ENCODE measurements at places on chromosomes 1 and 21. TPM values are rescaled to one million over a fixed set of nuclear protein-coding genes. Genes with fewer than 3 reads are reported as not detected.

- no peak for DNase-seq
Measured at GRCh38 chr1:14082331-14082730, 382.3 kb downstream of the PRDM2 start.

GRCh38 chr21:34698270-34699015 is 29.6 kb downstream of the CLIC6 start:
- no peak for DNase-seq

- DNase-seq: no peak
Measured at GRCh38 chr1:199585392-199585791, 442.1 kb upstream of the NR5A2 start.

GRCh38 chr1:55774446-55774845 is 559.3 kb upstream of the USP24 start:
- no peak for DNase-seq

- no peak for DNase-seq
Measured at GRCh38 chr1:47104816-47105215, 32.4 kb upstream of the CYP4A22 start.

DNA sequence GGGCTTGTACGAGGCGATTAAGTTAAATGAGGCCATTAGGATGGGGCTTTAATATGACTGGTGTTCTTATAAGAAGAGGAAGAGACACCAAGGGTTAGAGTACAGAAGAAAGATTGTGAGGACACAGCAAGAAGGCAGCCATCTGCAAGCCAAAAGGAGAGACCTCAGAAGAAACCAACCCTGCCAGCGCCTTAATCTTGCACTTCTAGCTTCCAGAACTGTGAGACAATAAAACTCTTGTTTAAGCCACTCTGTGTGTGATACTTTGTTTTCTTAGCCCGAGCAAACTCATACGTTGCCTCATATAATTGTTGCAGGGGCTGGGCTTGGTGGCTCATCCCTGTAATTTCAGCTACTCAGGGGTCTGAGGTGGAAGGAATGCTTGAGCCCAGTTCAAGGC is 33.6 kb upstream of the RGS16 start:
- no peak for DNase-seq

VHLL gene
- total RNA-seq: not detected

TNNI3K gene
- 0.69 TPM for total RNA-seq

SPATA1 gene
- 0.23 TPM for total RNA-seq

FBLIM1 gene
- 194 TPM for total RNA-seq

PSMD4 gene
- 213 TPM for total RNA-seq

Measured in epithelial cell of proximal tubule (primary cell).